Thoracic aorta (tissue), 2 donors: ENCODE measurements at places on chromosomes 16 and 17.

GRCh38 chr17:60535382-60536279 lies 9.6 kb upstream of the APPBP2 start:
- no peak for DNase-seq

DNA sequence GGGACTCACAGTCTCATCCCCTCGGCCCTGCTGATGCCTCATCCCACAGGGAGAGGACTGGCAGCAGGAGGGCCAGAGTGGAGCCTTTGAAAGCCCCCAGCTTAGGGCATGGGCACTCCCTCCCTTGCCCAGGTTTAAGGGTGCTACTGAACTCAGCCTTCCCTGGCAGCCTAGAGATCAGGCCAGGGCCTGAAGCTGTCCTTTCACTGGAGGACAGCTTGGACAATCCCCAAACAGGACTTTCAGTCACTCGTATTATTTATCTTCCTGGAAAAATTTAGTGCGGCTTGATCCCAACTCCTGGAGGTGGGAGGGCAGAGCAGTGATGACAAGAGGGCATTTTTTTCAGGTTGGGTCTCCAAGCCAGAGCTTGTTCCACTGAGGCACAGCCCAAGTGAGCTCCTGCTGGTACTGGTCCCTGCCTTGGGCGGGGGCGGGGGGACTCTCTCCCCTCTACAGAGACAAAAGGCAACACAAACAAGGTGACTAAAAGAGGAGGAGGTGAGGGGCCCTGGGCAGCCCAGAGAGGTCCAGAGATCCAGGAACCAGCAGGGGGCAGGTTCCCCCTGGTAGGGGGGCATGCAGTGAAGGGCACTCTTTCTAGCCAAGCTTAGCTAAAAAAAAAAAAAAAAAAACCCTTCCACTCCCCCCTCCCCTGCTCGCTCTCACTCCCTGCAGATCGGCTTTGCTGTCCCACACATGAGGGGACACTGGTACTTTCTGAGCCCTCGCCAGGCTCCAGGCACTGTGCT lies 1.7 kb downstream of the ZNF385C start:
- DNase-seq, result no peak

GRCh38 chr16:48602356-48603014 lies 7.5 kb downstream of the N4BP1 start:
- DNase-seq, result no peak

GRCh38 chr17:41347869-41348760 lies 2.5 kb downstream of the KRT33A start:
- no peak for DNase-seq

DNA sequence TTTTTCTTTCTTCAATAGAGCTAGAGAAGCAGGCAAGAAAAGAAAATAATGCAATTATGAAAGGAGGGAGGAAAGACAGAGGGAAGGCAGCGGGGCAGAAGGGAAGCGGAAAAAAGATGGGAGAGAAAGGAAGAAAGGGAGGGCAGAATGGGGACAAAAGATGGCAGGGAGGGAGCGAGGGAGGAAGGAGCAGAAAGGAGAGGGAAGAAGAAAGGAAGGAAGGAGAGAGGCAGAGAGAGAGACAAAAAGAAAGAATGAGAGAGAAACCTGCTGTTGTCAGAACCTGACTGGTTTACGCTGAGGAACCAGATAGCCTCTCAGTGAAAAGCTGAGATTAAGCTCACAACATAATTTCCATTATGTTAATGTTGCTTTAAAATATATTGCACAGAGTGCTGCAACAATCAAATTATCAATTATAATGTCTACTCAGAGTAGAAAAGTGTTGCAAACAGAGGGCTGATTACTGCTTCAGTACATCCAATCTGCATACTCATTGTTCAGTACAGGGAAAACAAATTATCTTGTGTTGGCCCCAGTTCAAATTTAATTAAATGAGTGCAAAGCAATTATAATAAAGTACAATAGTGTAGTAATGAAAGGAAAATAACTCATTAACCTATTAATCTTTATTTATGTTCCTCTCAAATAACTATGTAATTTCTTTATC lies 32.0 kb upstream of the TOX3 start:
- no peak for DNase-seq

DNA sequence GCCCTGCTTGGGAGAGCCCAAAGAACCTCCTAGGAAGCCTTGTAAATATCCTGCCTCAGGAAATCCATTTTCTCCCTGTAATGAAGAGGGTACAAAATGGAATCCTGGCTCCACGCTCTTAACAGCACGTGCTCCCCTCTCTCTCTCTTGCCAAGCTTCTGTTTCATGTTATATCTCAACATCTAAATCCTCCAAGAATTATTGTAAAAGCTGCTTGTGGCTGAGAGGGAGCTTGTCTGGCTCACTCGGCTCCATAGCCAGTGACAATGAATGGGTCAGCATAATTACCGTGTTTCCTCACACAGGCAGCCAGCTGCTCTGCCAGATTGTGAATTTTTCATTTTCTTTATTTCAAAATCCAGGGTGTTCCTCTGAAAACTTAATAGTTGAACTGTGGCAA lies 317.8 kb downstream of the RBFOX1 start:
- no peak for DNase-seq

DNA sequence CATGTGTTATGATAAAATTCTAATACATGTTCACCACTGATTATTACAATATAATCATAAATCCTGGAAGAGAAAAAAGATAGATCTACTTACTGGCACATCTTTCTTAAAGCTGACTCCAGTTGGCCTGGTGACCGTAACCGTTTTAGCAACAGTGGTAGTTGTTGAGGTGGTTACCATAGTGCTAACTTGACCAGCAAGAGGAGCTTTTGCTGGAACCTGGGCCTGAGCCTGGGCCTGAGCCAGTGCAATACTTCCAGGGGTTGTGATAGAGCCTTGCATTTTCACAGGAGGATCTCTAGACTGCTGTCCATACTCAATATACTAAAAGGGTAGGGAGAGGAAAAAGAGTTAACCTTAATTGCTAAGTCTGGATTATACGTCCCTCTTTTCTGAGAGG lies 36.2 kb downstream of the SETD6 start:
- DNase-seq, result no peak

GRCh38 chr17:73132085-73132492 lies 32.7 kb upstream of the SSTR2 start:
- no peak for DNase-seq

DNA sequence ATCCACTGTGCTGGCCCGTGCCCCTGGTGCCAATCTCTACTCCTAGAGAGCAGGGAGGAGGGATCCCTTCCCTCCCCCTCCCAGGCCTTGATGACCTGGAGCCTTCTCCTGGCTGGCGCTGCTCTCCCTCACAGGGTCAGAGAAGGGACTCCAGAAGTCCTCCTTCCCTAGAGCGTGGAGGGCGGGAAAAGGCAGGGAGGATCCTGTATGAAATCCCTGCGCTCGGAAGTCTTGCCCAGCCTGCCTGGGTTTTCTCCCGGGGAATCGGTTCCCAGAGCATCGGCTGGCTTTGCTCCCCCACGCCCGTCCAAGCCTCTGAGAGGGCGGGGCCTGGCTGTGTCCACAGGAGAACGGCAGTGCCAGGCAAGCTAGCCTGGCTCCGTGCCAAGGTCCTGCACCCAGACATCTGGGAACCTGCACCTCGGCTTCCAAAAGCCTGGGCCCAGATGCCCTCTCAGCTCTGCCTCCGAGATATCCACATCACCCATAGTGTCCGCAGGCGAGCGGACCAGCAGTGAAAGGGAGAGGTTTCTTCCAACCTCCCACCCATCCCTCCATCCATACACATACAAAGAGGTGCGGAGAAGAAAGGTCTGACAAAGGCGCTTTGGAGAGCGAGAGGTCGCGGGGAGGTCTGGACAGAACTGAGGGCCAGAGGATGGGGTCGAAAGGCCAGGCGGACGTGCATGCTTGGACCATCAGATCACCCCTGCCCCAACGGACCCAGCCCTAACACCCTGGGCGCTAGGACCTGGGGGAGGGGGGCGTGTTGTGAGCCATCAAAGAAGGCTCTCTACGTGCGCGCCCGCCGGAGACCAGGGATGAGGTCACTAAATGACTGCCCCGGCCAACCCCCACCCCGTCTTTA lies 1.1 kb downstream of the MPP2 start:
- DNase-seq, result peak; percentile 71

- DNase-seq, result no peak
These were observed 394.1 kb downstream of the SOX9 start for GRCh38 chr17:72514891-72515290.

DNA sequence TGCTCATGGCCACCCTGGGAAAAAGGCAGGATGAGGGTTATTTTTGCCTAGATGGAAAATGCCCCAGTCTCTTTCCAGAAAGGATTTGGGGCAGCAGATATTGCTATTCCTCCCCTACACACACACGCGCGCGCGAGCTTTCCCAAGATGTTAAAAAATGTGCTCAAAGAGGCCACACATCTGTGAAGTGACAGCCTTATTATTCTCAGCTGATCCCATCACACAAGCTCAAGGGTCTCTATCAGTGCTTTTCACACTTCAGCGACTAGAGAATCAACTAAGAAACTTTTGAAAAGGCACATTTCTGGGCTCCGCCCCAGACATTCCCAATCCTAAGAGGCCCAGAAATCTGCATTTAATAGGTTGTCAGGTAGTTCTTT lies 5.7 kb upstream of the RAB5C start:
- no peak for DNase-seq

DNA sequence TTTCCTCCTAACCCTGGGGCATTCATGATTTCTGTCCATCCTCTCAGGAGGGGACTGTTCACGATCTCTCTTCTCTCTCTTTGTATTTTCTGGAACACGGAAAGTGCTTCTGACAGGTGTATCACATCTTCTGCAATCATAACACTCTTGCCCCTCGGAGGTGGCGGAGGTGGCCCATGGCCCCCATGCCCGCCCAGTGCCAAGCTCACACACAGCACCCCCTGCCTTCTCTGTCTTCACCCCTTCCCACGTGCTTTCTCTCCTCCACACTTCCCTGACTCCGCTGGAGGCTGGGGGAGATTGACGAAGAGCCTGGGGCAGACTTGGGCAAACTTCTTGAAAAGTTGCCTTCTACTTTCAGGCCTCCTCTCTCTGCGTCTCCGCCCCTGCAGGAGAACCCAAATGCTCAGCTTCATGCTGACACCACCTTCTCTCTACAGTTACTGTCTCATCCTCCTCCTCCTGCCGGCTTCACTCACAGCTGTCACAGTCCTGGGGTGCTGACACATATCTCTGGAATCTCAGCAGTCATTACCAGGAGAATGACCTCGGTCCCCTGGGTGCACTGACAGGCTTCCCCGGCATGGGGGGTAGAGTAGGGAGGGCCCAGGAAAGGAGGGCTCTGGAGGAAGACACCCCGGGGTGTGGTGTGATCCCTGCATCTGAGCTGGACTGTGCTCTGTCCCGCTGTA lies 127.1 kb downstream of the ENGASE start:
- no peak for DNase-seq

GRCh38 chr17:41678411-41678906 lies 10.2 kb upstream of the EIF1 start:
- DNase-seq, result no peak

DNA sequence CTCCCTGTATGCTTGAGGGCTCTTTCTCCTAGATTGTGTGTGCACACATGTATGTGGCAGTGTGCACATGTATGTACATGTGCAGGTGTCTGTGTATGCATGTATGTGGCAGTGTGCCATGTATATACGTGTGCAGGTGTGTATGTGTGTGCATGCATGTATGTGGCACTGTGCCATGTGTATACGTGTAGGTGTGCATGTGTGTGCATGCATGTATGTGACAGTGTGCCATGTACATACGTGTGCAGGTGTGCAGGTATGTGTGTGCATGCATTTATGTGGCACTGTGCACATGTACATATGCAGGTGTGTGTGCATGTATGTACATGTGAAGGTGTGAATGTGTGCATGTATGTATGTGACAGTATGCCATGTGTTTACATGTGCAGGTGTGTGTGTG lies 43.9 kb upstream of the BHLHA9 start:
- DNase-seq, result no peak

- DNase-seq, result no peak
These were observed 19.5 kb downstream of the ACSF3 start for GRCh38 chr16:89113152-89113547.

GRCh38 chr16:24936151-24936550 lies 79.0 kb downstream of the ARHGAP17 start:
- no peak for DNase-seq

DNA sequence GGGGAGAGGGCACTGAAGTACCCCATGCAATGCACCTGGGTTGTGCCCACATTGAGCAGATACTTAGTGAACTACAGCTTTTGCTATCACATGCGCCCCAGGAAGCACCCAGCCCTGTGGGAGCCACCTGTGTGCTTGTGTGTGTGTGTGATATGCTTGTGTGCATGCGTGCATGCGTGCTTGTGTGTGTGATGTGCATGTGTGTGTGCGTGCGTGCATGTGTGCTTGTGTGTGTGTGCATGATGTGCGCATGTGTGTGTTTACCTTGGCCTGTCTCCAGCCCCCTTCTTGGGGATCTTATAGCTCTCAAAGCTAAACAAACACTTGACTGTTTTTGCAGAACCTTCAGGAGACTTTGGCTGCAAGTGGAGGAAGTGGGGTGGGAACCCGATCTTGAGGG lies 841 bp downstream of the C16orf89 start:
- DNase-seq, result no peak

- DNase-seq, result no peak
These were observed 7.0 kb downstream of the CYTH1 start for GRCh38 chr17:78774956-78775571.

DNA sequence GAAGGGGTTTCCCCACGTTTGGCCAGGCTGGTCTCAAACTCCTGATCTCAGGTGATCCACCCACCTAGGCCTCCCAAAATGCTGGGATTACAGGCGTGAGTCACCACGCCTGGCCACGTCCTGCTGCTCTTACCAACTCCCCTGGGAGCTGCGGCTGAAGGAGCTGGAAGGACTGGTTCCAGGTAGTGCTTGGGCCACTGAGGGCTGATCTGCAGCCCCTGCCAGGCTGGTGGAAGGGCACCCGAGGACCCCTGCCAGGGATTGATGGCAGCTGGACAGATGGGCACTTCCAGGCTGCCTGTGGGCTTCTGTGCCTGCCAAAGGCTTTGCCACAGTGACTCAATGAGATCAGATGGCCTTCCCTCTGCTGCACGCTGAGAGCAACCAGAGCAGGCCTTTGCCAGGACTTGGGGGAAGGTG lies 2.3 kb downstream of the OXLD1 start:
- DNase-seq, result no peak
